AG04449 (cell line): ENCODE measurements at places on chromosomes 12 and 14.

DNA sequence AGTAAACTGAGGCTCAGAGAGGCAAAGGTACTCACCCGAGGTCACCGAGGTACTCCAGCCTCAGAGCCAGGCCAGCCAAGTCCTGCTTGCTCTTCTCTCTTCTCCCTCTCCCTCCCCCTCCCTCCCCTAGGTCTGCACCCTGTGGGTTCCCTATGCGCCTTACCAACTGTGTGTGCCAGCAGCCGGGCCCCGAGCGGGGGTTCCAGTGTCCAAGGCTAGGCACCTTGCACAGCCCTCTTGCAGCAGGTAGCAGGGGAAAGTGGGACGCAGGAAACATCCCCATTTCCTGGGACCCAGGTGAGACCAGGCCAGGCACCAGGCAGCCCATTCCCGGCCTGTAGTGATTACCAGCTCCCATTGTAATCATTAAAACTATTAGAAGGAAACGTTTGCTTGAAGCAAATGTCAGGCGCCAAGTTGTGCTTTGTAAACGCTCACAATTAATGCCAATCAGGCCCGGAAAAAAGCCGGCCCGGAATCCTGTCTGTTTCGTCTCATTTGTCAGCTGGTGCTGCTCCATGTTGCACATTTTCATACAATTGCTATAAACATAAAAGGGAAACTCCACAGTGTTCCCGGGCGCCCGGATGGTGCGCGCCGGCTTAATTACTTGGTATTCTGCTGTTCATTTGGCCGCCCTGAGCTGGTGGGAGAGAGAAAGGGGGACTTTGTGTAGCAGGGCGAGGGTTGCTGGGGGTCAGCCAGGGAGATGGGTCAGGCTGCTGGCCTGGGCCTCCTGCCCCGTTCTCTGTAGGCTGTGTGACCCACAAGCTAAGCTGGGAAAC, 11.9 kb downstream of the FAM222A start:
- no peak for DNase-seq

DNA sequence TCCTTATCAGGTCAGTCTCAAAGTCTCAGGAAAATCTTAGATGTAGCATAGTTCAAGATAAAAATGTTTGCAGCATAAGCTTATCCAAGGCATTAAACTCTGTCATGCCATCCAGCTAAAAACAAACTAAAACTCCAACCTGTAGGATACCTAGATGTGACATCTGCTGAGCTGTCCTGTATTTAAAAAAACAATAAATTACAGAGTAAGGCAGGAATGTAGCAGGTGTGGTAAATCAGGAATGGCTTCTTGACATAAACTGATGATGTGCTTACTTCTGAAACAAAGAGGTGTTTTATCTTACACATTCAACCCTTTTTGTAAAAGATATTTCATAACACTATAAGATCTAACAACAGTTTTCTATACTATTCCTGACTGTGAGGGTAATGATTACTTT, 30.6 kb upstream of the DLGAP5 start:
- DNase-seq: no peak

- DNase-seq: no peak
Observed at GRCh38 chr12:12240662-12241340, 26.0 kb downstream of the LRP6 start.

GRCh38 chr14:104805326-104805678, 4.4 kb downstream of the ZBTB42 start:
- DNase-seq: no peak

DNA sequence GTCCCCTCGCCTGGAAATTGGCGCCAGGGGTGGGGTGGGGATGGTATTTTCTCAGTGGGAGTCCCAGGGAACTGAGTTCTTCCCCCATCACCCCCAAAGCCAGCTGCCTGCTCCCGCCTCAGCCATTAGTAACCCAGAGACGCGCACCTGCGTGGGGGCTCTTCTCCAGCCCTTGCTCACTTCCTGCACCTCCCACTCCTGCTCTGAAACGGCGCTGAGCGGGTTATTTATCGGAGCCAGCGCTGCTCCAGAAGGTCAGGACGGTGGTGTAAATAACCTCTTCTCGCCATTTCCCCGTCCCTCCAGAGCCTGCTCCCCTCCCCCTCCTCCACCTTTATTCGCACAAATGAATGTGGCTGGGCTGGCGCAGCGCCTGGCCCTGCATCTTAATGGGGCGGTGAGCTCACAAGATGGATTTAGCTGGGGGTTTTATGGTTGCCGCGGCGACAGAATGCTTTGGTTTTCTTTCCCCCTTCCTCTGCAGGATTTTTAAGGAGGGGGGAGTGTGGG, 12.2 kb downstream of the GPR84 start:
- no peak for DNase-seq

- DNase-seq: no peak
Observed at GRCh38 chr12:46354111-46354801, 18.3 kb downstream of the SLC38A2 start.

- DNase-seq: no peak
Observed at GRCh38 chr12:57628280-57629191, 4.5 kb downstream of the B4GALNT1 start.

GRCh38 chr12:88870000-88870737, 289.9 kb upstream of the KITLG start:
- no peak for DNase-seq

DNA sequence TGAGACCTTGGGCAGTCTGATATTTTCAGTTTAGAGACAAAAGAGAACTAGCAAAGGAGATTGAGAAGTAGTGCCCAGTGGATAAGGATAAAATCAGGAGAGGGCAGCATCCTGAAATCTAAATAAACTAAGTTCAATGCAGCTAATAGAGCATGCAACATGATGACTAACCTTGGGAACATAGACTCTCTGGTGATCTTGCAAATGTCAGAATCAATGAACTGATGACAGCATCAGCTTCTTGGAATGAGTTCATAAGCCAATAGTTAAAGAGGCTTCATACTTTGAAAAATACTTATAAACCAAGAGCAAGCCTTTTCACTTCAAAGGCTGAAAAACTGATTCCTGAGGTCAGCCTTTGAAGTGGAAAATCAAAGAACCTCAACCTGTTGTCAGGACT, 8.2 kb downstream of the TAS2R19 start:
- DNase-seq: peak; percentile 1

DNA sequence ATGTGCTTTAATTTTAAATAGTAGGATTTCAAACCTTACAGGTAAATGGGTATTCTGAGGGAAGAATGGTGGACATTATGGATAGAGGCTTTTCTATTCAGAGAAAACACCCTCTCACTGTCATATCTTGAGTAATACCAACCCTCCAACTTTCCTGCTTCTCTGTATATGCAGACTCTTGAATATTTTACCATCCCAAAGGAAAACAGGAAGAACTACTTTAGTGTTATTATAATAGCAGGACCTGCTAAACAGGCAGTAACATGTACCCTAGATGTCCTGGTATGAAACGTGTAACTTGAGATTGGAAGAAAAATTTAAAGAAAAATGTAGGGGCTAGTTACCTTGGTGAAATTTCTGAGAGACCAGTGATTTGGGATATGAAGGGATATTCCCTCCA, 82.9 kb upstream of the TRHDE start:
- DNase-seq: no peak

DNA sequence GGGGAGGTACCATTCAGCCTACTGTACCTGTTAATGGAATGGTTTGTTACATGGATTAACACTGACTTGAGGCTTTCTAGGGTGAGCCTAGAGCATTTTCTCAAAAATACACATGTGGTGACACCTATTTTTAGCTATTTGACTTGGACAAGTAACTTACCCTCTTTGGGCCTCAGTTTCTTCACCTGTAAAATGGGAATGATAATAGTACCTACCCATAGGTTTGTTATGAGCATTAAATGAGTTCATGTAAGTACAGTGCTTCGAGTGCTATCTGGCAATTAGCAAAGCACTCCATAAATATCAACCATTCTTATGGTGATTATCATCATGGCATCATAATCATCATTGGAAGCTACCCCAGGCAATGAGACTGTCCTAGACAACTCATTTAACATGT, 216.5 kb downstream of the CHST11 start:
- no peak for DNase-seq

DNA sequence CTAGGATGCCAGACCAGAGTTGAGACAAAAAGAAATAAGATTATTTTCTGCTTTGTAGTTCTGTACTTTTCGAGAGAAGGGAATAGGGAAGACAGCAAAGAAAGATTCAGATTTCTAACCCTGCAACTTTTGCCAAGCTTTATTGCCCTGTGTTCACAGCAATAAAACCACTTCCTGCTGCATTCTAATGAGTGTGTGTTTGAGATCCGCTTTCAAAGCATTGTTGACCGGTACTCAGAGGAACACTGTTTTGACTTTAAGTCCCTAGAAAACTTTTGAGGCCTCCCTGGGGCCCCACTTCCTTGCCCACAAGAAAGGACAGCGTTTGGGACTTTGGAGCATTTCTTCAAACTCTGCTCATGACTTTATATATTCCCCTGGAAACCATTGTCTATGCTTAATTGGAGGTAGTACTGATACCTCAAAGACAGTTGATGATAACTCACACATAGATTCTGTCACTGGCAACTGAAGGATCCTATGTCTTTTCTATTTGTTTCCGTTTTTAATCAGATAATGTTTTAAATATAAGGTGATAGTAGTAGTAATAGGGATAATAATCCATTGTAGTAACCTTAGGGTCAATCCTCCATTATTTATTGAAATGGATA, 1.3 kb downstream of the RNASE6 start:
- DNase-seq: no peak

- DNase-seq: no peak
Observed at GRCh38 chr12:108701779-108702441, 29.4 kb downstream of the CORO1C start.

DNA sequence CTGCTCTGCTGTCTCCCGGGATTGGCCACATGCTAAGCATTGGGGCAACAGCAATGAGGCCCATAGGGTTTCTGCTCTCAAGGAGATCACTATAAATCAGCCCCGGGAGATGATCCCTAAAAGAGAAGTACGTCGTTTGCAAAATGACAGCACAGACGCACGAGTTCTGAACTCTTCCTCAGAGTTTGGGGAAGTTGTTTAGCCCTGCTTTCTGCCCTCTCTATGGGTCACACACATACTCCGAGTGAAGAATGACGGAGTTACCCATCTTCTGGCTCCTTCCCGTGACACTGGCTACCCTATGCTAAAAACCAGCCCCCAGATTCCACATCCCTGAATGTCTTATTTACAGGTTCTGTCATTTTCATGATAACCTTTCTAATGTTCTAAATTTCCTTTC, 258.0 kb upstream of the PLEKHG7 start:
- no peak for DNase-seq

DNA sequence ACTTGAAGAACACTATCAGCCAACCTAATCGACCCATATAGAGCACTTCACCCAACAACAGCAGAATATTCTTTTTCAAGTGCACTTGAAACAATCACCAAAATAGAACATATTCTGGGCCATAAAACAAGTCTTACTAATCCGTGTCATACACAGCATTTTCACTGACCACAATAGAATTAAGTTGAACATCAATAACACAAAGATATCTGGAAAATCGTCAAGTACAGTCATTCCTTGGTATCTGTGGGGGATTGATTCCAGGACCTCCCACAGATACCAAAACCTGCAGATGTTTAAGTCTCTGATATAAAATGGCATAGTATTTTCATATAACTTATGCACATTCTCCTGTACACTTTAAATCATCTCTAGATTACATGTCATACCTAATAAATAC, 295.7 kb downstream of the BCL11B start:
- no peak for DNase-seq

- no peak for DNase-seq
Observed at GRCh38 chr12:52160200-52160599, 31.6 kb downstream of the KRT80 start.

- DNase-seq: no peak
Observed at GRCh38 chr14:43132441-43132840, 1374.6 kb downstream of the FSCB start.

GRCh38 chr12:91877022-91877421, 268.6 kb downstream of the BTG1 start:
- peak; percentile 19 for DNase-seq

- peak; percentile 72 for DNase-seq
Observed at GRCh38 chr14:52131640-52132320, 62.9 kb upstream of the NID2 start.

DNA sequence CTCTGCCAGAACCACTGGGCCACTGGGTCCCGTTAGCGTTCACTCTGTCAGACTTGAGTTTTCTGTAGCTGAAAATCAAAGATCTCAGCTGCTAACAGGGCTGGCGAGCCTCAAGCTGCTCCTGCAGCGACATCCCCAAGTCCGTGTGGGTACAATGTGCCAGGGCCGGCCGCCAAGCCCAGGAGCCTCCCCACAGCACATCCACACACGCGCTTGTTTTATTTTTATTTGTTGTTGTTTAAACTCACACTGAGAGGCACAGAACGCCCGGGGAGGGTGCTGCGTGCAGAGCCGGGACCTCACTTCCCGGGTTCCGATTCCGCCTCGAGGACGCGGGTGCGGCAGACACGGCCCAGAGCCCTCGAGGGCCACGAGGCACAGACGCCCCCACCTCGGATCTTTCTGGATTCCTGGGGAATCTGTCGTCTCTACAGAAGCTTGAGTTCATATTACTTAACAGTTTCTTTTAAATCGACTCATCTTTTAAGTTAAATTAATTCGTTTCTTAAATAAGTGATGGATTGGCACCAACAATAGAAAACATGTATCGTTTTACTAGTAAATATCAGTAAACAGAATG, 9.3 kb downstream of the GALNT9 start:
- no peak for DNase-seq

- DNase-seq: no peak
Observed at GRCh38 chr14:23530375-23531055, 21.1 kb downstream of the ZFHX2 start.

DNA sequence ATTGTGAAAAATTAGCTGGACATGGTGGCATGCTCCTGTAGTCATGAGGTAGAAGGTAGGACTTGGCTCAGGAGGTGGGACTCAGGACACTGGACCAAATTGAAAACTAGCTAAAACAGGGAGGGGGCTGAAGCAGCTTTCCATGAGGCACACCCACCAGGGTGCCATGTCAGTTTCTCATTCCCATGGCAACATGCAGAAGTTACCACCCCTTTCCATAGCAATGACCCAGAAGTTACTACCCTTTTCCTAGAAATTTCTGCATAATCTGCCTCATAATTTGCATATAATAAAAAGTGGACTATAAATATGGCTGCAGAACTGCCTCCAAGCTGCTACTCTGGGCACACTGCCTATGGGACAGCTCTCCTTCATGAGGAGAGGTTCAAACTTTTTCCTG, 38.5 kb downstream of the ERO1A start:
- no peak for DNase-seq

DNA sequence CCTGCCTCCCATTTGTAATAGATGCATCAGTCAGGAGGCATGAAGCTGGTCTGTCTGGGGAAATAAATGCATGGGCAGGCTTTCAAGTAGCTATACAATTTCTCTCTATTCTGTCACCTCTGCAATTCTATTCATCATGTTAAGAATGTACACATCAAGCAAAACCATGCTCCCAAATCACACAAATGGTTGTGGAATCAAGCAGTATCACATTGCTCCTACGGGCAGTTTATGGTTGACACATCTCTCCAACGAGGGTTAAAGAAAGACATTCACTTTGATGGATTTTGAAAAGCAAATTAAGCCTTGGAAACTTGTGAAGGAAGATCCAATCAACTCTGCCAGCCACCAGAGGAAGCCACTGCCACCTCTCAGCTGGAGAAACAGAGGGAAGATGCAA, 1277.4 kb upstream of the TMEM132C start:
- no peak for DNase-seq
